ENCODE measurements at places on chromosomes 4 and X.
A peak's percentile ranks its signal among the peaks of the same experiment; 100 is the strongest.

DNA sequence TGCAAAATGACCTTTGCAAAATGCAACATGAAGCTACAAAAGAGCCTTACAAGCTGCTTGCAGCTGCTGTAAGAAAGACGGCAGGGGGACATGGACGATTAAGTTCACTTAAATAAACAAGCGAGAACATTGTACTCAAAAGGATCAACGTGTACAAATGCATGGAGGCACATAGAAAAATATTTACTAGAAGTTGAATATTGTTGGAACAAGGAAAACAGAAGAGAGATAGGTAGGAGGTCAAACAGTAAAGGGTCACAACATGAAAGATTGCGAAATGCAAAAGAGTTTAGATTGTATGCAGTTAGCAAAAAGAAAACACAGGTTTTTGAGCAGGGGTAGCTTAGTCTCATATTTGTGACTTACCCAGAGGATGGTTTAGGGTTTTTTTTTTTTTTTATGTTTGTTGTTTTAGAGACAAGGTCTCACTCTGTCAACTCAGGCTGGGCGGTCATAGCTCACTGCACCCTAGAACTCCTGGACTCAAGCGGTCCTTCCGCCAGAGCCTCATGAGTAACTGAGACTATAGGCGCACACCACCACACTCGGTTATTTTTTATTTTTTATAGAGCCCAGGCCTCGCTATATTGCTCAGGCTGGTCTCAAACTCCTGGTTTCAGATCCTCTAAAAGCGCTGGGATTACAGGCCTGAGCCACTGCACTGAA, 1.4 kb upstream of the PHF8 start:
- DNase-seq: no peak

DNA sequence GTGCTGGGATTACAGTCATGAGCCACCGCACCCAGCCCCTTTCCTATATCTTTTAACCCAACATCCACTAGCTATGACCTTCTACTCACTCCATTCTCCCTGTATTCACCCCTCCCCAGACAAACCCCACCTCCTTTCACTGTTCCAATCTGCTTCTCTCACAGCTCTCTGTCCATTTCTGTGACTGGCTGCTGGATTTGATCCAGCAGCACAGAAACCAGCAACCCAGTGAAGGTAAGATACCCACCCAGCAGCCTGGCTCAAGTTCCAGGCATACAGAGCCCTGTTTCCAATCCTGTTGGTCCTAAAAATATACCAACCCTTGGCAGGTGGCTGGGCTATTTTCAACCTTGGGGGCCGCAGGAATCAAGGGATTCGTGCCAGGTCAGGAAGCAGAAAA, 56.9 kb upstream of the SMIM10 start:
- no peak for DNase-seq

DNA sequence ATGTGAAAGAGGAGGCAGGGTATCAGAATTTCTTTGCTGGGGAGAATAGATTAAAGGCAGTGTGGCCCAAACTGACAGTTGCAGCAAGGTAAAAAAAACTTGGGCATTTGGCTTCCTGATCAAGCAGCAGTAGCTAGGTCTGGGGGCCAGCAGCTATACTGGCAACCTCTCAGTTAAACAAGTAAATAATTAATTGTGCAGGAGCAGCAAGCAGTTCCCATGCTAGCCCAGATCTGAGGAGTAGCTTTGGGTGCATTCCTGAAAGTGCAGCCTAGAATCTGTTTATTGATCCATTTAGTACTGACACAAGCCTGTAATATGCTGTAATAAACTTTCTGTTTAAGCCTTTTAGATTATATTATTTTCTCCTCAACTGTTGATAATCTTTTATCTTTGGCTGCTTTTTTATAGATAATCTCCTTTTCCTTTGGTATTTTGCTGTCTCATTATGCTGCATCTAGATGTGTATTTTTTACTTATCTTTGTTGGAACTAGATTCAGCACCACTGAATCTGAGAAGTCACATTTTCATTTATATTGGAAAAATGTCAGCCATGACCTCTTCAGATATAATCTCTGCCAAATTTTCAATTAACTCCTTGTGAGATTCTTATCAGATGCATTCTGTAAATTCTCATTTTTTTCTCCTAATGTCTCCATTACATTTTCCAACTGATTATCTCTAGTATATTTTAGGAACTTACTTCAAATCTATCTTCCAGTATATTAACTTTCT, 276.3 kb downstream of the STPG2 start:
- DNase-seq: no peak

DNA sequence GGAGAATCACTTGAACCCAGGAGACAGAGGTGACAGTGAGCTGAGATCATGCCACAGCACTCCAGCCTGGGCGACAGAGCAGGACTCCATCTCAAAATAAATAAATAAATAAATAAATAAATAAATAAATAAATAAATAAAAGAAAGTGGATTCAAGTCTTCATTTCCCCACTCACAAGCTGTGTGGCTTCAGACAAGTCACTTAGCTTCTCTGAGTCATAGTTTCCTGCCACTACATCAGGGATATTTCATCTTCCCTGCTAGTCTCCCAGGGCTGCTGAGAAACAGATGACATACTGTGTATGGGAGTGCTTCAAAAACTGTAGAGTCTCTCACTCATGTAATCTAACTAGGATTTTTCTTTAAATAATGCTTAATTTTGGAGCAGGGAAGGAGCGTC, 37.2 kb downstream of the TBC1D9 start:
- peak; percentile 28 for DNase-seq

DNA sequence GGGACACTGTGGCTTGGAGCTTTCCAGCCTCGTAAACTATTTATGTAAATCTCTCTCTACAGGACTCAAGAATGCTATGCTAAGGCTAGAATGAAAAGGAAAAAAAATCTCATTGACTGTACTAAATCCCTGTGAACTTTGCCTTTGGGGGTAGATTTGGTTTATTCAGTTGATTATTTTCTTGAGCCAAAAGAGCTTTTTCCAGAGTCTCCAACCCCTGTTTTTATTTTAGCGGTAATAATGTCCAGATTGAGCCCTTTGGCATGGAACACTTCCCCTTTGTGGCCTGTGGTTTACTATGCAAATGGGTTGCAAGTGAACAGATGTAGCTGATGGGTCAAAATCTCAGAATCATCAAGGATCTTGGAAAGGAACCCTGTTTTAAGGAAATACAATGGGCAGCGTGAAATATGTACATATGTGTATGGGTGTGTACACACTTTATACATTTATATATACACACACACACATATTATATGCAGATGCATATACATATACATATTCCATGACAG, 72.9 kb downstream of the FAM9B start:
- DNase-seq: peak; percentile 91

DNA sequence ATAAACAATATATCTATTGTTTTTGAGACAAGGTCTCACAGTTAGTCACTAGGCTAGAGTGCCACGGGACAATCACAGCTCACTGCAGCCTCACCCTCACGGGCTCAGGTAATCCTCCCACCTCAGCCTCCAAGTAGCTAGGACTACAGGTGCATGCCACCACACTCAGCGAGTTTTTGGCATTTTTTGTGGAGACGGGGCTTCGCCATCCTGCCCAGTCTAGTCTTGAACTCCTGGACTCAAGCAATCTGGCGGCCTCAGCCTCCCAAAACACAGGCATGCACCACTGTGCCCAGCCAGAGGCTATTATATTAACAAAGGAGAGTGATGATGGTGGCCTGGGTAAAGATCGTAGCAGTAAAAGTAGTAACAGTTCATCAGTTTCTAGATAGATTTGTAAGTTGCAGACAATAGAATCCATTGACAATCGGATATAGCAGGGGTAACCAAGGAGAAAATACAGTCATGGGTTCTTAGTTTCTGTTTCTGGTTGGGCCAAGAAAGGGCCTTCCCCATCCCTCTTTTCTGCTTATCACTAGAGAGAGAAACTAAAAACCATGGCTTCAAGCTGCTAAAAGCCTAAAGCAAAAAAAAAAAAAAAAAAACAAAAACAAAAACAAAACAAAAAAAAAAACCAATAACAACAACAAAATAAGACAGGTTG, 60.6 kb downstream of the ANXA10 start:
- DNase-seq: peak; percentile 29

- no peak for DNase-seq
Measured at GRCh38 chr4:163878336-163879121, 384.0 kb downstream of the TMA16 start.

DNA sequence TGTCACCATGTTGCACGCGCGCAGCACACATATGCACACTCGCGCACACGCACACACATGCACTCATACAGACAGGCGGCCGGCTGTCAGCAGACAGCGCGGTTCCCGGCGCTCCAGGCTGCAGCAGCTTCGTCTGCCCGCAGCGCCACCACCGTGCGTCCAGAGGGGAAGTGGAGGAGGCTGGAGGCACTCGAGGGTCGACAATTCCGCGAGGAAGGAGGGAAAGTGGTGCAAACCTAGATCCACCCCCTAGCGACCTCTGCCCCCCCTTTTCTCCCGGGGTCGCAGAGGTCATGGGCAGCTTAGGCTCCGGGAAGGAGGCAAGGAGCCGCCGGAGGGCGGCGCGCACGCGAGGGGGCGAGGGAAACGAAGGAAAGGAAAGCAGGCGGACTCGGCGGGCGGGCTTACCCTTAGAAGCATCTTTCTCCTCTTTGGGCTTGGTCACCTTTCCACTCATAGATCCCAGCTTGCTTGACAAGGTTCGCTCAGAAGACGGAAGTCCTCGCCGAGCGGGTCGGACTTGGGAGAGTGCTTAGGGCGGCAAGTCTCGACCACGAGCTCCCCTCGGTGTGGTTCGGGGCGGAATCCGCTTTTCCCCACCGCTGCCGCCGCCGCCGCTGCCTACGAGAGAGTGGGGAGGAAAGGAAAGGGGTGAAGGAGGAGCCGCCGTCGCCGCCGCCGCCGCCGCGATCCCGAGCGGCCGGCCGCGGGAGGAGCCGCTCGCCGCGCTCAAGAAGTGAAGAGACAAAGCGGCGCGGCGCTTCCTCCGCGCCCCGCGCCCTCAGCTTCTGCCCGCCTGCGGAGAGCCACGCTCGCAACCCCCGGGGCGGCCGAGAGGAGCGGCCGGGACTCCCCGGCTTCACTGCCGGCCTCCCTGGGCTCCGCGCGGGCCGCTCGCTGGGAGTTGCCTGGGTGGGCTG, 326.6 kb upstream of the F9 start:
- no peak for DNase-seq

GRCh38 chrX:7071390-7071789, 76.1 kb upstream of the STS start:
- DNase-seq: no peak

GRCh38 chrX:150088766-150089518, 150.7 kb upstream of the EOLA2 start:
- no peak for DNase-seq

GRCh38 chr4:31391976-31392375, 671.8 kb downstream of the PCDH7 start:
- no peak for DNase-seq

DNA sequence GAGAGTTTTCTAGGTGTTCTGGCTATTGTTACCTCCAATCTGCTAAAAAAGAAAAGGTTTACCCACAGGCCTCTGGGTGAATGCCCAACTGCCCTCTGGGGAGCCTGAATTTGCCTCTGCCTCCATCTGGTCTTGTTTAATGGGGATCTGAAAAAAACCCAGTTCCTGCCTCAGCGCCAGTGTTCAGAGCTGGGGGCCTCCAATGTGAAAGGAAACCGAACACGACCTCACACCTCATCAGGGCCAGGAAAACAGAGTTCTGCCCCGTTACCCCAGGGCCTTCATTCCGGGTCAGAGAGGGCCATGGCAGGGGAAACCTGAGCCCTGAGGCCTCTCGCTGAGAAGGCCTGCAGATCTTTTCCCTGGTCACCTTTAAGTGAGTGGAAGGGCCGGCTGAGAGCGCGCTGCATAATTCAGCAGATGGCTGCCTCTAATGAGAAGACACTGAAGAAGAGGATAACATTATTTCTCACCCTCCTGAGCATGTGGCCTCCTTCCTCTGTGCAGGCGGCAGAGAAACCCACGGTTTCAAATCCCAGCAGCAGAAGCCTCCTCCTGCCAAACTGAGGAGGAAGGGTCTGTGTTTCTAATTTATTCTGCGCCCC, 6.8 kb downstream of the SEPTIN6 start:
- DNase-seq: no peak

GRCh38 chr4:1105662-1106061, 7.7 kb downstream of the RNF212 start:
- DNase-seq: no peak

GRCh38 chrX:78029663-78030062, 60.2 kb upstream of the PGAM4 start:
- DNase-seq: peak; percentile 36

- peak; percentile 61 for DNase-seq
Measured at GRCh38 chr4:88033309-88033708, 25.9 kb downstream of the PKD2 start.

GRCh38 chr4:8303485-8304281, 34.1 kb downstream of the HTRA3 start:
- DNase-seq: peak; percentile 89

DNA sequence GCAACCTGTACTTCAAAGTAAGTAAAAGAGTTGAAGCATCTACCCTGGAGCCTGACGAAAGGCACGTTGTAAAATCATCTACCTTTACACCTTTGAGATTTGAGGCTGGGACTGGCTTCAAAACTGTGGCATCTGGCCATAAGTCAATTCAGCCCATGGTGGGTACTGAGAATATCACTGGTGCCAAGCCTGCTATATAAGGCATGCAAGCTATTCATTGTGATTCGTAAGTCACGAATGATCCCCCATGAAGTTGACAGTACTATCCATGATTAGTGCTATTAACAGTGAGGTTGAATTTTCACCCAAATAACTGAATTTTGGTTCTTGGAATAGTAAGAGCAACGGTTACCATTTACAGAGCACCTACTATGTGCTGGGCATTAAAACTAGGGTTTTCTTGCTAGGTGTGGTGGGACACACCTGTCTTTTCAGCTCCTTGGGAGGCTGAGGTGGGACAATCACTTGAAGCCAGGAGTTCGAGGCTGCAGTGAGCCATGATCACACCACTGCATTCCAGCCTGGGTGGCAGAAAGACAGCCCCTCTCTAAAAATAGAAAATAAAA, 39.8 kb downstream of the IRF2 start:
- DNase-seq: no peak

GRCh38 chr4:156933633-156934258, 37.9 kb downstream of the PDGFC start:
- DNase-seq: peak; percentile 91

- DNase-seq: no peak
Measured at GRCh38 chrX:11648705-11649519, 16.8 kb downstream of the ARHGAP6 start.

GRCh38 chr4:145840801-145841200, 97.8 kb downstream of the ZNF827 start:
- DNase-seq: no peak

GRCh38 chr4:7938609-7939376, 868 bp downstream of the AFAP1 start:
- peak; percentile 52 for DNase-seq

- DNase-seq: no peak
Measured at GRCh38 chr4:75321484-75321883, 192.7 kb downstream of the RCHY1 start.

- DNase-seq: no peak
Measured at GRCh38 chr4:120830204-120830603, 92.3 kb downstream of the PRDM5 start.

GRCh38 chr4:184732126-184732525, 1.8 kb downstream of the CENPU start:
- DNase-seq: peak; percentile 21
